Cortex of kidney (tissue), 1 donor: ENCODE measurements at places on chromosomes 6 and 20.

GRCh38 chr20:47356220-47356525 is 326 bp downstream of the ZMYND8 start:
- no peak for DNase-seq

- no peak for DNase-seq
Observed at GRCh38 chr6:157139054-157139708, 184.1 kb downstream of the TMEM242 start.

DNA sequence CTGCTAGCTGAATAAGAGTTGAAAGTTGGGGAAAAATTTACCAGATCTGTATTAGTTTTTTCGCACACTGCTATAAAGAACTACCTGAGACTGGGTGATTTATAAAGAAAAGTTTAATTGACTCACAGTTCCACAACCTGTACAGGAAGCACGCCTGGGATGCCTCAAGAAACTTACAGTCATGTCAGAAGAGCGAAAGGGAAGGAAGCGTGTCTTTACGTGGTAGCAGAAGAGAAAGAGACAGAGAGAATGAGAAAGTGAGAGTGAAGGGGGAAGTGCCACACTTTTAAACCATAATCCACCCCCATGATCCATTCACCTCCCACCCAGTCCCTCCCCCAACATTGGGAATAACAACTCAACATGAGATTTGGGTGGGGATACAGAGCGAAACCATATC is 79.6 kb downstream of the KHDC1L start:
- no peak for DNase-seq

GRCh38 chr6:118665011-118665410 is 13.6 kb upstream of the CEP85L start:
- no peak for DNase-seq
